ENCODE measurements at places on chromosomes 5 and 9.

DNA sequence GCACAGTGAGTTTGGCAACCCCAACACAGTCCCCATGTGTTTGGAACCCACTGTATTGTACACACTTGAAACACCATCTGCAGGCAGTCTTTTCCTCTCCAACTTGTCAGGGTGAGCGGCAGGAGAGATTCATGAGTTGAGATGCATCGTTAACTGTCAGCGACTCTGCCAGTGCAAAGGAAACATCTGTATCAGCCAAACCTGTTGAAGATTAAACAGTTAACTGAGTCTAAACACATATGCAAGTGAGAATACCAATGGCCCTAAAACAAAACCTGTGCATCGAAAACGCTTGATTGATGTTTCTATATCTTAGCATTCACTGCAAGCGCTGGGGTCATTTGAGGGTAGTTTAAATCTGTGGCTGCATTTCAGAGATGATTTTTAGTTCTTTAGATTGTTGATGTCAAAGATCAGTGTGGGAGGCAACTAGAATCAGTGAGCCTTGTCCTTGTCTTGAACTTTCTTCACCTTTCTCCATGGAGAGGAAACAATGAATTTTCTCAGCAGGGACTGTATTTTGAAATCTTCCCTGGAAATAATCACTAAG lies 41.3 kb upstream of the PAM start:
- no peak for DNase-seq

DNA sequence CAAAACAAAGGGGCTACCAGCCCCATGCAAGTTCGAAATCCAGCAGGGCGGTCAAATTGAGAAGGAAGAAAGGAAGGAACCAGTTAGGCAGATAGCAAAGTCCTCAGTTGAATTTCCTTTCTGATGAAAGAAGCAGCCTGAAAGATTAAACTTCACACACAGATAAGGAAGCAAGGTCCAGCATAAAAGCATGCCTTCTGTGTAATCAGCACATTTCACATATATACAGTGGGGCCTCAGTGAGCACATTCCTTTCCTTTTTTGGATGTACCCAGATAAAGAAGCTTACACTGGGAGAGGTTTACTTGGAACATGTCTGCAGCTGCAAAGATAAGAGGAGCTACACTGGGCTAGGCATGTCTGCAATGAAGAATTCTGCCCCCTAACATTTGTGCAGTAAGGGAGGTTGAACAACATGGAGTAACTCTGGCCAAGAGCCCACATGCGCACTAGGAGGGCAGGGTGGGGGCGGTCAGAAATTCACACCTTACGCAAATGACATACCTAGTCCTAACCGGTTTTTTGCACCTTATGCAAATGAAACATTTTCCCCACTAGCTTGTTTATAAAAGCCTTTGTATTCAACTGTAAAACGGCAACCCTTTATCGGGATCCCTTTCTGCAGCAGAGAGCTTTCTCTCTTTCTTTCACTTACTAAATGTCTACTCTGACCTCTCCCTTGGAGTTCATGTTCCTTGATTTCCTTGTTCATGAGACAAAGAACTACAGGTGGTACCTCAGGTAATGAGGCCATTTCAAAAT lies 149.7 kb upstream of the FBXL17 start:
- no peak for DNase-seq

DNA sequence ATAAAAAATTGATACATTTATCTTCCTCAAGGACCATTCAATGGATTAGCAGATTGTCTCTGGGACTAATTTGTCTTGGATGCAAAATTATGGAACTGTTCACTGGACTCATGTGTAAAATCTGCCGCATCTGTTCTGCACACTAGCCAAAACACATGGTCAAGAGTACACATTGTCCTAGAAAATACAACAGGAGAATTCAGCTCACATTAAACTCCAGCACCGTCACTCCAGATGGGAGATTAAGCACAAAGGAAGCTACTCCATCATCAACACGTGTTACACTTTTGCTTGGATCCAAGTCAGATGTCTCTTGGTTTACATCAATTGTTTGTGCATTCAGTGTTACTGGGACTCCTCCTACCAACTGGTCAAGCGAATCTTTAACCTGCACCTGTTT lies 28.8 kb downstream of the C5 start:
- no peak for DNase-seq

DNA sequence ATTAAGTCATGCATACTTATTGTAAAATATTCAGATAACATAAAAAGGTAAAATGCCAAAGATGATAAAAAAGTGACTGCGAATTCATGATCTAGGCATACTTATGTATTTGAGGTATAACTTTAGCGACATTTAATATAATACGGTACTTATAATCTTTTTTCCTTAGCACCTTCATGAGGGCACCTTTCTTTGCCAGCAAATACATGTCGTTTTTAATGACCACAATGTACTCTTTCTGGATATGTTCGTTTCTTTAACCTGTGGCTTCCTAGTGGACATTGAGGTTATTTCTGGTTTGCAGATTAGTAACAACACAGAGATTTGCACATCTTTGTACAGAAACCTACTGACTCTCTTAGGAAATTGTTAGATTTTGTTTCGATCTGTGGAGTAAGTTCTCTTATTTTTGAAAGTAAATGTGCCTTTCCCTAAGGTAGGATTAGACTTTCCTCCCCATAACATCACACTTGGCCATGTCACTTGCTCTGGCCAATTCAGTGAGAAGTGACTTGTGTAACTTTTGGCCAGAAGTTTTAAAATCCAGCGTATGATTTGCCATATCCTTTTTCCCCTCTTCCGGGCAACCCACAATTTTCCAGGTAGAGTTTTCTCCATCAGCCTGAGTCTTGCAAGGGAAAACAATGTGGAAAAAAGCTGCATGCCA lies 24.4 kb downstream of the ANKRD33B start:
- no peak for DNase-seq

GRCh38 chr9:92737216-92737606 lies 27.4 kb downstream of the BICD2 start:
- DNase-seq = no peak

- no peak for DNase-seq
Measured at GRCh38 chr5:116766470-116766947, 191.9 kb upstream of the SEMA6A start.

DNA sequence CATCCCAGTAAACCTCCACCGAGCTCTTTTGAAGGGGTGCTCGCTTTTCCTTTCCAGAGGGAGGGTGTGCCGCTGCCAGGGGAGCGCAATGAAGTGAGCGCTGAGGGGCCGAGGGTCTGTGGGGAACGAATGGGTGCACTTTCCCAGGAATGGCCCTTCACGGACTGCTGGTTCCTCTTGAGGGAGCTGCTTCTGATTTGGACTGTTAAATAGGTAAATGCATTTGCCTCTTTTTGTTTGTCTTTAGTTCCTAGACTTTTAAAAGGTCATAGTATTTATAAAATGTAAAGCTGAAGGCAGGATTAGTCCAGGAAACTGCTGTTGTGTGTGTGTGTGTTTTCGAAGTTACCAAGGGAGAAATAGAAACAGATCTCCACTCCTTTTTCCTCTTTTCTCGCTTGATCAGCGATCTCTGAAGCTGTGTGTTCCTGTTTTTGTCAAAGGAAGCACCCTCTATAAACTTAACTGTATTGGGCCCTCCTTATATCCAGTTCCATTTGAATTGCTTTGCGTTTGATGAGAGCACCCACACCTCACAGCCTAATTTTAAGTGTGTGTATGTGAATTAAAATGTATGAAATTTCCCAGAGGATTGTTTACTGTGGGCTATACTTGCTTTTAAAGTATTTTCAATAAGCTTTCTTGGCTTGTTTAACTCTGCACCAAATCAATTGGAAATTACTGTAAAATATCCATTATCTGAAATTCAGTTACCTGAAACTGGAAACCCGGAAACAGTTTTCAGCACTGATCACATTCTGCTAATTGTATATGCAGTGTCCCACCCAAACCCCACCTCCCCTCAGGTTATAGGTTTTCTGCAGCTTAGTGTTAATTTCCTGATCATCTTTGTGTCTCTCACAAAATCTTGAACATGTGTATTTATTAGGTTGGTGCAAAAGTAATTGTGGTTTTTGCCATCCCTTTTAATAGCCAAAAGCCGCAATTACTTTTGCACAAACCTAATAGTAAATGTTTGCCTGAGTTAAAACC lies 966 bp downstream of the SNX2 start:
- DNase-seq = no peak

DNA sequence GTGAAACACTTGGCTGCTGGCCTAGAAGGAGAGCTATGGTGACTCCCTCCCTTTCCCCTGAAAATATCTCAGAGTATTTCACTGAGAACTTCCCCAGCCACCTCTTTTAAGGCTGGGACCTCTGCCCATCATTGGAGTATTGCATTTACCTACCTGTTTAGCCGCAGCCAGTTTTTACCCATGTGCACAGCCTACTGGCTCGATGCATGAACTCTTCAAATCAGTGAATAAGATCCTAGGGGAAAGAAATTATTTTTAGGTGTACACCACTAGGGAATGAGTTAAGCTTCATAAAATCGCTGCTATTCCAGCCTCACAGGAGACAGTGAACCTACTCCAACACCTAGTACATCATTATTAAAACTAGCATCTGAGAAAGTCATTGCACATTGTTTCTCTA lies 16.8 kb upstream of the FAM174A start:
- no peak for DNase-seq

- DNase-seq = no peak
Measured at GRCh38 chr9:134342746-134343115, 16.5 kb downstream of the RXRA start.

GRCh38 chr5:117263231-117263630 lies 688.6 kb upstream of the SEMA6A start:
- no peak for DNase-seq

DNA sequence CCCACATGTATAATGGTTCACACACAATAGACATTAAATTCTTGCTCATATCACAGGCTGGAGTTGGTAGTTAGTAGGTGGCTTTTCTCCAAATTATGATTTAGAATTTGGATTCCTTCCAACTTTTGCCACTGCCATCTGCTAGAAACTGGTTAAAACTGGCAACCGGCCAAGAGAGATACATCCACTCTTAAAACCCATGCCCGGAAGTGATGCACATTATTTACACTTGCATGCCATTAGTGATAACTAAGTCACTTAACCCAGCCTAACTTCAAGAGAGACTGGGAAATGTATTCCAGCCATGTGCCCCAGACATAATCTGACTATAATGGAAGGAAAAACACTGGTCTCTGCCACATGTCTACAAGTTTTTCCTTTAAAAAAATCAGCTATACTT lies 395.7 kb upstream of the SEMA6A start:
- DNase-seq = peak; percentile 75

DNA sequence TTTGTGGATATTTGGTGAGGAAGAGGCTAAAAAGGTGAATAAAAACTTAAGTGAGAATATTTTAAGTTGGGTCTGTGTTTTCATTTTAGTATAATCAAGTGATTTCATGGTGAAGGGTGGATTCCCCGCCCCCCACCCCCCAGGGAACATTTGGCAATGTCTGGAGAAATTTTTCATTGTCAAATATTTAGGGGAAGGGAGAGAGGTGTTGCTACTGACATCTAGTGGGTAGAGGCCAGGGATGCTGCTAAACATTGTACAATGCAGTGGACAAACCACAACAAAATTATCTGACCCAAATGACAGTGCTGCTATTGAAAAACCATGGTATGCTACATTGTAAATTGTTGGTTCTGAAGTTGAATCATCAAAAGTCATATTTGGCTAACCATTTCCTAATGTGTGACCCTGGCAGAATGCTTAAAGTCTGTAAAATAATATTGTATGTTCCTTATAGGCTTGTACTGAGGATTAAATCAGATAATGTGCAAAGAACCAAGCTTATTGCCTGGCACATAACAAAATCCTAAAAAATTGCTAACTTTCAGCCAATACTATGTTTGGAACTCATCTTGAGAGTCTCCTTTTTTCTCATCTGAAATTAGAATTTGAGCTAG lies 5.6 kb downstream of the C5orf24 start:
- DNase-seq = no peak

GRCh38 chr9:81268048-81268447 lies 421.3 kb downstream of the TLE1 start:
- DNase-seq = no peak

DNA sequence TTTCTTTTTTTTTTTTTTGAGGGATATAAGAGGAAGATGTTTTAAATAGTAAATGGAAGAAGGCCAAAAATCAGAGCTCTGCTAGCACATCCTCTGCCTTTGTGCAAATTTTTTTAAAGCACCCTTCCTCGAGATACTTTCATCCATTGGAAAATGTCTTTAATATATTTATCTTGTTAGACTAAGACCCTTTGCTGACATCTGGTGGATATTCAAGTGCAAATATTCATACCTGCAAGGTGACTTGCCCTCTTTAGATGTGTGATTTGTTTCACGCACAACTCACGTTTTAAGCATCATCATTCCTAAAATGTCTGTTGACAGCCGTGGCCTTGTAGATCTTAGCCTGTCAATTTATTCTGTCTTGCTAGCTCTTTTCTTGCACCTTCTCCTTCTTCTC lies 258.5 kb downstream of the AGTPBP1 start:
- DNase-seq = no peak

DNA sequence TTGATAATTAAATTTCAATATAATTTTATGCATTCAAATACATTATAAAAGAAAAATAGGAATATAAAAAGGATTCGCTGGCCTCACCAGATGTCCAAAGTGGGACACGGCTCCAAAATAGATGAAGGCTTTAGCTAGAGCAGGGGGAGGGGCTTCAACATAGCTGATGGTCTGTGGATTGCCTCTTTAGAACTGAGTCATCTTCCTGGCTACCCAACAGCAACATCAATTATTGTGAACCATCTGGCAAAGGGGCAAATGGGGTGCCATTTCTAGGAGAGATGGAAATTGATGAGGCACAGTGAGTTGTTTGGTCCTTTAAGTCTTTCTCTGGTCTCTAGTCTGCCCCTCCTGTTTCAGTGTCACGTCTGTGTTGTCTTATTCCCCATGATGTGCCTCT lies 44.2 kb upstream of the CD180 start:
- DNase-seq = no peak

- DNase-seq = no peak
Measured at GRCh38 chr9:108113596-108113995, 624.0 kb upstream of the KLF4 start.

- no peak for DNase-seq
Measured at GRCh38 chr5:96822686-96823459, 15.1 kb upstream of the ERAP1 start.

DNA sequence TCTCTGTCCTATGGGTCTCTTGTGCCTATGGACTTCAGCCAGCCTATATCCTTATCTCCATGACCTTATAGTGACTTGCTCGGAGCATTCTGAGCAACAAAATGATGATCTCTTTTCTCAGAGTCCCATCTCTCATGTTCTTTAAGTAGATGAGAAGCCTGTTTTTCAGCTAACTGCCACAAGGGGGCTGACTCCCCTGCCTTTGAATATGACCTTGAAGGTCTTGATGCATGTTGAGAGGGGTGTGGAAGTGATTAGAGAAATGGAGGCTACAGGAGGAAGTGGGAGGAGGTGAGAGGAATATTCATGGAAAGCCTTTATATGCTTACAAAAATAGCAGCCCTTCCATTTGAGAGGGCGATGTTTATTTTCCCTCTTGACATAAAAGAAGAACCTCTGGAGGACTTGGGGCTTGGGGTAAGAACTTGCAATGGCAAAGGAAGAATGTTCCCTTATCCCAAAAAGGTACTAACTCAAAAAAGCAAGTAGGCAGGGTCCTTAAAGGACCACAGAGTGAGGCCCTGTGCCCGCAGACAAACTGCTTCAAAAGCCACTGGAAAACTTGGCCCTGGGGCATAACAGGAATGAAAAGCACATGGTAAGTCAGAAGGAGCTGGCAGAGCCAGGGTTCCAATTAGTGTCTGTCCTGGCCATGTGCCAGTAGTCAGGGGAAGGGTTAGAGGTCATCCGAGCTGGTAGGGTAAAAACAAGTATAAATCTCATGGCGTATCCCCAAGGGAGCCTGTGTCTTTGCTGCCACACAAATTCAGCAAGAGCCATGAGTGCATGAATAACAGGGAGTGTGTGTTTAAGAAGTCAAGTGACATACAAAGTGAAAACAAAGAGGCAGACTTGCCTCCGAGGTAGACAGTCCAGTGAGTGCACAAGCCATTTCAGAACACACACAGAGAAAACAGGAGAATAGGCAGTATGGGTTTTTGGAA lies 39.1 kb downstream of the FGD3 start:
- no peak for DNase-seq
